ENCODE measurements at places on chromosomes 2 and 18.

- no peak for DNase-seq
These were observed 179.3 kb upstream of the ZC3H15 start for GRCh38 chr2:186306754-186307153.

- no peak for DNase-seq
These were observed 40.4 kb downstream of the SH3YL1 start for GRCh38 chr2:223451-223850.

DNA sequence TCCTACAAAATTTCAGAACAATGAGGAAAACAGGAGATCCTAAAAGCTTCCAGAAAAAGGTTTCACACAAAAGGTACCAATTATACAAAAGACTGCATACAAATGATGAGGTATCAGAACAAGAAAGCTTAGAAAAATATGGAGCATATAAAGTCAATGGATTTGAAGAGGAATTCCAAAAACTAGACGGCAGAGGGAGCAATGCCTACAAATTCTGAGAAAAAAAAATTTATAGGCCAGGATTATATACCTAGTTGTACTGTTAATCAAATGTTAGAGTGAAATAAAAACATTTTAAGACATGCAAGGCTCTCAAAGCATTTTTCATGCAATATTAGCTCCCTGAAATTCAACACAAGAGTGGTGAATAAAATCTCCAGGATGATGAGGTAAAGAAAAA is 106.2 kb downstream of the ZRANB3 start:
- no peak for DNase-seq

DNA sequence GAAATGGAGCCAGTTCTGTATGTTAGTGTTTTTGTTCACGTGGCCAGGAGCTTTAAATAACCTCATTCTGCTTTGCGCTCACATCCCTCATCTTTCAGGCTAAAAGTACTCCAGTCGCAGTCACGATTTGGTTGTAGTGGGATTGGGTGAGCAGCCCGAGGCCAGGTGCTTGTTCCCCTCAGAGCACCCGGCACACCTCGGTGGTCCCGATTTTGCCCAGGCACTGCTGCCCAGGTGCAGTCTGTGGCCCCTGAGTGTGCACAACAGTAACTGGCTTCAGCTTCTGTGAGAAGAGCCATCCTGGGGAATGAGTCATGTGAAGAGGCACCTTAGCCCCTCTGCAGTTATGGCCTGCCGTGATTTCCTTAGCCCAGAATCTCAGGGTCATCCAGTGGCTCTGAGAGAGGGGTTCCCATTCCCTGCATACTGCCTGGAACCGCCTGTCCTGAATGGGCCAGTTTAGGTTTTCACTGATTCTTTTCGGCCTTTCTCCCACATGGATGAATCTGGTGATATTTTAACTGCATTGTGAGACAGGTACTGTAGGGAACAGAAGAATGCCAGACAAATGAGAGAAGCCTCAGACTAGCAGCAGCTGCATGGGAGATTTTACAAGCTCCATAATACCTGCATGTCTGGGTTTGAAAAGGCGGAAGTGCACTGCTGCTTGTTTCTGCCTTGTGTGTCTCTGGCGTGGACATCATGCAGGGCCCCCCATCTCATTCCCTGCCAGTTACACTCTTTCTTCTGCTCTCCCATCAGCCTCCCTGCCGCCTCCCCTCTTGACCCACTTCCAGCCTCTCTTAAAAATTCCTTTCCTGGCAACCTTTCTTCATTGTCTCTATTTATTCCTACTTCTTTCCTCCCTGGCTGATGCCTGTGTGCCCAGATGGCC is 33.5 kb downstream of the IMPA2 start:
- no peak for DNase-seq

DNA sequence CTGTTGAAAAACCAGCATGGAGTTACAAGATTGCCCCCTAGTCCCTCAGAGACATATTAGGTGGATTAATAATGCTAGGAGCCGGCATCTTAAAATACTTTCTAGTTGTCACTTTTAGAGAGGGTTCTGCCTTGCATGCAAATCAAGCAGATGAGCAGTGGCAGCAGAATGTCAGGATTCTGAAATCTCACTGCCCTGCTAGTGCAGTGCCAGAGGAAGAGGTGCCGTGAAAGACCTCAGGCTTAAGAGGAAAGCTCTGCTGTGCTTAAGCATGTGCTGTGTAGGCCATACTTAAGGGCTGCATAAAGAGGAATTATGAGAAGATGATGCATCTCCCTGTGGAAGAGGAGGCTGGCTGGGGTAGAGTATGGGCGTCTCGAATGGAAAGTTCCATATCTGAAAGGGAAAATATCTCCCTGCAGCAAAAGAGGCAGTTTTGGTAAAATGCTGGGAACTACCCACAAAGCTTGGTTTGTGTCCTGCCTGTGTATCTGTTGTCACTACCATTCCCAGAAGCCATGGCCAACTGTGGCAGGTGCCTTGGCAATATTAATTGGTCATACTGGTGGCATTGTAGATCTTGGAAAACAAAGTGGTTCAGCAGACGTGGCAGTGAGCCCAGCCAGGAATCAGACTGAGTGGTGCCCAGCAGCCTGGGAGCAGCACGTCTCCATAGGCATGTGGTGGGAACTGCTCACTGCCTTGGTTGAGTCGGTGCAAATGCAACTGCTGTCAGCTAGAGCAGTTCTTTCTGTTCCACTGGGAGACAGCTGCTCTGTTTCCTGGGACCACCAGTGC is 131.9 kb downstream of the EVA1A start:
- no peak for DNase-seq

- peak; percentile 25 for DNase-seq
These were observed 372.5 kb downstream of the RIT2 start for GRCh38 chr18:42742969-42743368.

DNA sequence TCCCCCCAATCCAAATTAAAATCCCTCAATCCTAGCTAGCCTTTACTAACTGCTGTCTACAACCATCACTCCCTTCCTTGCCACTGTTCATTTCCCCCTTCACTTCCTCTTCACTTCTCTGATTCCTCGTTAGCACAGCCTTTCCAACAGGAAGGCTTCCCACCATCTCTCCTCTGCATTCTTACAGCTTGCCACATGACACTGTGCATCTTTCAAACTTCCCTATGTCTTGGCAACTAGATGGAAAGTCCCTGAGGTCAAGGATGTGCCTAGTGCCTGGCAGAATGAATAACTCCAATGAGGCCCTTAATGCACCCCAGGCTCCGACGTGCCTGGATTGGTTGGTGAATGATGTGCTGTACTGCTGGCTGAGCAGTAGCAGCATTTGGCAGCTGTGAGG is 15.2 kb downstream of the SAP130 start:
- no peak for DNase-seq

- DNase-seq: peak; percentile 46
These were observed 1.5 kb downstream of the OSBPL1A start for GRCh38 chr18:24396082-24396633.

DNA sequence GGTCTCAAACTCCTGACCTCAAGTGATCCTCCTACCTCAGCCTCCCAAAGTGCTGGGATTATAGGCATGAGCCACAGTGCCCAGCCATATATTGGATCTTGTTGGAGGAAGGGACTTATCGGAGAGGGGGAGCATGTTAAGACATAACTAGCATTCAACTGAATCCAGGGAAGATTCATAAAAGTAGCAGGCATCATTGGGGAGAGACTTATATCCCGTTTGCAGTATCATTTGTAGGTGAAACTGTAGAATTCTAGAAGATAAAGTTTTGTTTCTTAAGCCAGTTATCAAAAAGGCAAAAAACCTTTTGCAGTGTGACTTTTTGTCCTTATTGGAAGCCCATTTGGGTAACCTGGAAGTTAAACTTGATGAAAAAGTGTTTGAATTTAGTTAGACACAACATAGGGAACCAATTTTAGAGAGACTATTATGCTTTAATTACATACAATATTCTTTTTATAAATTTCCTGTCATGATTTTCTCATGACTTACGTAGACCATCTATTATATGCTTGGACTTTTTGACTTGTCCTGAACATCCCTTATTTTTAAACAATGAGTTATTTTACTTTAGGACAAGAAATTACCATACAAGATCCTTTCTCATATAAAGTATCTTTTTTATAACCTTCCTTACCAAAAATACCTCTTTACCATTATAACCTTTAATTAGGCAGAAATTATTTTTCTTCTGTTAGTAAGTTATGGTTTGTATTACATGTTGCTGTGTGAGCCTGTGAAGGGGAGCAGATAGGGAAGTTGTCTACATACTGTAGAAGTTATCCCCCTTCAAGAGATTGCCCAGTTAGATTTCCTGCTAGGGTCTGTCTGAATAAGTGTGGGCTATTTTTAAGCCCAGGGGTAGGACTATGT is 20.3 kb downstream of the RAB3GAP1 start:
- DNase-seq: no peak

- no peak for DNase-seq
These were observed 250.5 kb downstream of the TWIST2 start for GRCh38 chr2:239098288-239098970.

DNA sequence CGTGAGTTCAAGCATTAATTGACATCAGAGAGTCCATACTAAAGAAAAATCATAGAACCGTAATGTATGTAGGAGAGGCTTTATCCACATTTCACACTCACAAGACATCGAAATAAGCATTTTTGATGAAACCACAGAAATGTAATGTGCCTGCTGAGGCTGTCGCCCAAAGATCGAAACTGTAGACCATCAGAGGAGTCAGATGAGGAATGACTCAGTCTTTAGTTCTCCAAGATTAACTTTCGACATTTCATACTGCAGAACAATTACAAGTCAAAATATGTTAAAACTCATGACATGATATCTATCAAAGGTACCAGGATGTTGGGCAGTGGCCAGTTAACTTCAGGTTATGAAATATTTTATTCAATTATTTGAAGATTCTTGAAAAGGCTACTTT is 79.6 kb downstream of the RAB31 start:
- no peak for DNase-seq

GRCh38 chr2:228067309-228067708 is 114.2 kb downstream of the SPHKAP start:
- no peak for DNase-seq

DNA sequence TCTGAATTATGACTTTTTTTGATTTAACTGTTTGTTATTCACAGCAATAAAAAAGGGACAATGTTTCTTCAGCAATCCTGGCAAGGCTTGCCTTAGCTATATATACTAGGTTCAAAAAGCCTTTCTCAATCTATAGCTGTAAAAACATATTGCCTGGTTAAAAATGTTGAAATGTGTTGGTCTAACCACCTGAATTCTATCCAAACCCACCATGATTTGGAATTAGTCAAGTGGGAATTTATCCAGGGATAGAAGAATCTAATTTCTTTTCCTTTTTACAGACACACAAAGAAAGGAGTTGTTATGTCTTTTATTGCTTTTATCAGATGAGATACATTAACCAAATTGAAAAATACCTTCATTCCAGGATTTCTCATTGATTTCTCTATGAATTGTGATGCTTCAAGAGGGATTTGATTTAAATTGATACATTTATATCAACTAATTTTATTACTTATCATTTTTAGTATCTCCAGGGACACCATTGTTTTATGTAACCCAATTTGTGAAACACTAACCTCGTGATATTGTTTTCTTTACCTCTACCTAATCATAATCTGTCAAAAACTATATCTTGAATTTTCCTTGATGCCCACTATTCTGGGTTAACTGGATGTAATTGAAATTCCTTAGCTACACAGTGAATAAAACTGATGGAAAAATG is 88.1 kb downstream of the LRP1B start:
- DNase-seq: no peak

DNA sequence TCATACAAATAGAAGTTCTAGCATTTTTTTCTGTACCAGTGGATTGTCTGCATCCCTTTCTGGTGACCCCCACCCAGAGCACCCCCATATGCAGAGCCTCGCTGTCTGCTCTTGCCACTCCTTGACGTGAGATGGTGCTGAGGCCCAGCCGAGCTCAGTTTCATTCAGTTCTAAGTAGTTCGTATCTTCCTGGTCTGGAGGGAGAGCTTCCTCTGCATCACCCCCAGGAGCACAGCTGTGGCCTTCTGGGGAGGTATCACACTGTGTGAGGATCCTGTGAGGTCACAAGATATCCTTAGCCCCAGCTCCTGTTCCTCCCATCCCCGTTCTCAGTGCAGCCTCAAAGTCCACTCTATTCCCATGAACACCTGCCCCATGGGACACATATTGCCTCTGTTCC is 132.7 kb downstream of the PTGR3 start:
- no peak for DNase-seq

- no peak for DNase-seq
These were observed 141.4 kb downstream of the VAPA start for GRCh38 chr18:10055125-10055750.

DNA sequence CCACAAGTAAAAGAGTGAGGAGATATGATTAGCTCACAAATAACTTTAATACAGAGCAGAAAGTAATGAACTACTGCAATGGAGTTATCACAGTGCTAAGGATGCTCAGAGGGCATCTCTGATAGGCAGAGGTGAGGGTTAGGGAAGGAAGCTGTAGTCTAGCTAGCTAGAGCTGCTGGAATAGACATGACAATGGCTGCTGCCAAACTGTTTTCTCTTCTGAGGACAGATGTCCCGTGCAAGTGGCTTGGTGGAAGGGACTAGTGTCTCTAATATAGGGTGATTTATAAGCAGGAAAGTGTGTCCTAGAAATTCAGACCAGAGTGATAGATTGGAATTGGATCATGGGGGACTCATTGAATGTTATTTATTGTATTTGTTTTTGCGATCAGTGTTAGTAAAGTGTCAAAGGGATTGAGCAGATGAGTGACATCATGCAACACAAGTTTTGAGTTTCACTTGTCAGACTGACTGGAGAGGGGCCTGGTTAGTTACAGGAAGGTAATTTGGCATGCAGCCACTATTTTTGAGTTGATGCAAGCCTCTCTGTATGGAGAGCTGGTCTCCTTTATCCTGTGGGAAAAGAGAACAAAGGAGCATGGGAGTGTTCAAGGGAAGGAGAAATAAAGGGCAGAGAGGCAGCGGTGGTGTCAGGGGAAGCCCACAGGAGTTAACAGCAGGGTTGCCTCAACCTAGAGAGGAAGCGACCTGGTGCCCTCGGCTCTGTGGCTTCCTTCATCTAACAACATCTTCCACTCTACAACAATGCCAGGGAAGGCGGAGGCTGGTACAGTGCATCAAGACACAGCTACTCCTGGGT is 1.9 kb downstream of the CTLA4 start:
- no peak for DNase-seq

- no peak for DNase-seq
These were observed 1341.8 kb upstream of the NXPH2 start for GRCh38 chr2:140122001-140122400.

GRCh38 chr2:149180226-149180875 is 141.9 kb downstream of the LYPD6B start:
- no peak for DNase-seq

DNA sequence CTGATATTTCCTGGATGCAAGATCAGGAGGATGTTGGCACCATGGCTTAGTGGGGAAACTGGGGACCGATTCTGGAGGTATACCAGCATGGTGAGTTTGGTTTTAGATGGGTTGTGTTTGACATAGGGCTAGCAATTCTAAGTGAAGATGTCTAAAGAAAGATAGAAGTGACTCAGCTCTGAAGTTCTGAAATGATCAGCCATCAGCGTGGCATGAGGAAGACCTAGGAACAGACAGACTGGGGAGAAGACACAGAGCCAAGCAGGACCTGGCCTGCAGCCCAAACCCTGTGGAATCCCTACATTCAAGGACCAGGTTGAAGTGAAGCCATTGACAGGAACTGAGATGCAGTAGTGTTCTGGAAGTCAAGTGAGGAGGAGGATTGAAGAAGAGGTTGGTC is 39.8 kb downstream of the HRH4 start:
- DNase-seq: no peak
